Lung (tissue), 17 donors: ENCODE measurements at places on chromosomes 12 and 14.

DNA sequence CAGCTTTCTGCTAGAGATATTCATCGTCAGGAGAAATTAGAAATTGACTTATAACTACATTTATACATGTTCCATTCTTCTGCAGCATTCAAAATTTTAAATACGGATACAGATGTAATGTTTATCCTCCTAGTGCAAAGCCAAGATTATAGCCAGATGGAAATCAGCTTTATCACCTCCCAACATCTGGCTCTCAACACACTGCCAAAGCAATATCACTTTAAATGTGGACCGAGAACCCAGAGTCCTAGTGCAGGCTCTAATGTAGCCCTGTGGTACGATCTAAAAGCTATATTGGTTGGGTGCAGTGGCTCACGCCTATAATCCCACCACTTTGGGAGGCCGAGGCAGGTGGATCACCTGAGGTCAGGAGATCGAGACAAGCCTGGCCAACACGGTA lies 6.5 kb downstream of the MLH3 start:
- peak; percentile 94 for DNase-seq

- DNase-seq: no peak
These were observed 27.8 kb downstream of the BEGAIN start for GRCh38 chr14:100559455-100559854.

- DNase-seq: no peak
These were observed 151.5 kb downstream of the PLXNC1 start for GRCh38 chr12:94299846-94300245.

GRCh38 chr12:80662586-80662985 lies 44.8 kb upstream of the MYF6 start:
- no peak for DNase-seq

- DNase-seq: peak; percentile 71
These were observed 6.7 kb downstream of the VASH1 start for GRCh38 chr14:76767681-76768656.

- DNase-seq: peak; percentile 11
These were observed 55.2 kb downstream of the SLC25A21 start for GRCh38 chr14:37116933-37117849.

GRCh38 chr12:110582276-110583136 lies 612 bp downstream of the PPTC7 start:
- peak; percentile 62 for DNase-seq

- DNase-seq: no peak
These were observed 15.9 kb downstream of the PIK3C2G start for GRCh38 chr12:18277196-18277595.

DNA sequence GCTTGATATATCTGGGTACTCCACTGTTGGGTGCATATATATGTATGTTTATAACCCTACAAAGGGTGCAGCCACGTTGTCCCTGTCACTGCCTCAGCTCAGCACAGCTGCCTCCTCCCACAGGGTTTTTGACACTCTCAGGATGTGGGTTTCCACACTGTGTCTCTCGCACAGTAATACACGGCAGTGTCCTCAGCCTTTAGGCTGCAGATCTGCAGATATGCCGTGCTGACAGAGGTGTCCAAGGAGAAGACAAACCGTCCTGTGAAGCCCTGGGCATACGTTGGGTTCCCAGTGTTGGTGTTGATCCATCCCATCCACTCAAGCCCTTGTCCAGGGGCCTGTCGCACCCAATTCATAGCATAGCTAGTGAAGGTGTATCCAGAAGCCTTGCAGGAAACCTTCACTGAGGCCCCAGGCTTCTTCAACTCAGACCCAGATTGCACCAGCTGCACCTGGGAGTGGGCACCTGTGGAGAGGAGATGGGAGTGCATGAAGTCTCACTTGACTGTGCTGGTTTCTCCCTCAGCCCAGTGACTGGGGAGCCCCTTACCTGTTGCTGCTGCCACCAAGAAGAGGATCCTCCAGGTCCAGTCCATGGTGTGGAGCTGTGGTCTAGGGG lies 498.7 kb downstream of the TMEM121 start:
- DNase-seq: no peak

DNA sequence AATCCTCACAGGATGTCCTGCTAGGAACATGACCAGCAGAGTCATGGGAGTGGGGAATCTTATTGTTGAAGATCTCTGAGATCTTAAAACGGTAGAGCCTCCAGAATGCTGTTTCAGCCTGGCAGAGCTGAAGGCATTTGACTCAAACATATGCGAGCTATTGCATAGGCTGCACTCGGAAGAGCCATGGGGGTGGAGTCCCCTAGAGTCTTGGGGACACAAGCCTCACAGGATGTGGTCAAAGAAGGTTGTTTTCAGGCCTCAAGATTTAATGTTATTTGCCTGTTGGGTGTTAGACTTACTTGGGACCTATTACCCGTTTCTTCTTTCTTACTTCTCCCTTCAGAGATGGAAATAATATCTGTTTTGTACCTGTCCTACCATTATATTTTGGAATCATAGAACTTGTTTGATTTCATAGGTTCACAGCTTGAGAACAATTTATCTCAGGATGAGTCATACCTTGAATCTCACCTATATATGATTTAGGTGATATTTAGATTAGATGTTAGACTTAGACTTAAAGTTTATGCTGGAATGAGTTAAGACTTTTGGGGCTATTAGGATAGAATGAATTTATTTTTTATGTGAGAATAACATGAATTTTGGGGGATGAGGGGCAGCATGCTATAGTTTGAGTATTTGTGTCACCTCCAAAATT lies 172.2 kb upstream of the ATP2B1 start:
- no peak for DNase-seq

DNA sequence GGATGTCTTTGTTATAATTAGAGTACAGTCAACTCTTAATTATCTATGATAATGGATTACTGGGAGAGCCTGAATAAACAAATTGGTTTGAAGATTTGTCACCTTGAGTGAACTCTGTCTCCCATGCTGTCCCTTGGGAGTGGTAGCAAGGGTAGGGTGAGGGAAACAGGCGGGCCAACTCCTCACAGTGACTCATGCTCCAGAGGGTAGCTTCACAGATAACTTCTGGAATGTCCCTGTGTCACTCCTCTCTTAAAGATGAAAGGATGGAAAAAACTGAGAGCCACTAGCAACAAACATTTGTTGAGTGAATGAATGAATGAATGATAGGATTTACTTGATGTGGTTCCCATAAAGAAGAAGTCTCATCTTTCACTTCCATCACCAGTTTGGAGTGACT lies 53.5 kb downstream of the RASSF9 start:
- DNase-seq: no peak

DNA sequence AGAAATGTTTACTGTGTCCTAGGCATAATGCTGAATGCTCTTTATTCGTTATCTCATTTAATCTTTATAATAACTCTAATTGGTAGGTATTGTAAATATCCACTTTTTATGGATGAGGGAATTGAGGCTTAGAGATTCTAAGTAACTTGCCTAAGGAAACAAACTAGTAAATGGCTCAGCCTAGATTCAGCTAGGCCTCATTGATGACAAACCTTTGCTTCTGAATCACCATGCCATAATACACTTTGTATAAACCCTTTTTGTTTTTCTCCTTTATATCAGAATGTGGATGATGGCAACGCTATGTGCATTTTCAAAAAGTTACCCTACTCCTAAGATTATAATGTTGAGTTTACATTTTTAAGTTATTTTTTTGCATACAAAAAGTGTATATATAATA lies 34.0 kb downstream of the MNAT1 start:
- no peak for DNase-seq

DNA sequence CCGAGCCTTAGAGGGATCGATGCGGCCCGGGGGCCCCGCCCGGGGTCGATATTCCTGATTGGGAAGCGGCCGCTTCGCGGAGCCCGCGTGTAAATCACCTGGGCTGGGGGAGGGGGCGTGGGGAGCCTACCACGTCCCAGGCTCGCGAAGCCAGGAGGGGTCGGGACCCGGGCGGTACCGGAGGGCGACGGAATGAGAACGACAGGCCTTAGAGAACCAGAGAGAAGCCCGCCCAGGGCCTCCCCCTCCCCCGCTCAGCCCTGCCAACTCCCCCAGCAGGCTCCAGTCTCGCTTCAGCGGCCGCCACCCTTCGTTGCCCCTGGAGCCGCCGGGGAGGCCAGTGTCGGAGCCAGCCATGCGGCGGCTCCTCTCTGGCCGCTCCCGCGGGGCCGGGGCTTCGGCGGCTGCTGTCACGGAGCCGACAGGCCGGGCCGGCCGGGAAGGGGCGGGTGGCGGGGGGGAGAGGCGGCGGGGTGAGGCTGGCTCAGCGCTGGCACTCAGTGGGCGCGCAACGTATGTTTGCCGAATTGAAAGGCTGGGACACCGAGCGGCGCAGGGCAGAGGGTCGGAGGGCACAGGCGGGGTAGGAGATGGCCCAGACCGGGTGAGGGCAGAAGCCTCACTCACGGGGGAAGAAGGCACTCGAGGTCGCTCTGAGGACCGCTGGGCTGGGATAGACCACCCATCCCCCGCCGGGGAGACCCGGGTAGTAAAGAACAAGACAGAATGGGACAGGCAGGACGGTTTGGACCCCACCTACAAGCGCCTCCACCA lies 1.4 kb upstream of the DNAJC22 start:
- peak; percentile 59 for DNase-seq

DNA sequence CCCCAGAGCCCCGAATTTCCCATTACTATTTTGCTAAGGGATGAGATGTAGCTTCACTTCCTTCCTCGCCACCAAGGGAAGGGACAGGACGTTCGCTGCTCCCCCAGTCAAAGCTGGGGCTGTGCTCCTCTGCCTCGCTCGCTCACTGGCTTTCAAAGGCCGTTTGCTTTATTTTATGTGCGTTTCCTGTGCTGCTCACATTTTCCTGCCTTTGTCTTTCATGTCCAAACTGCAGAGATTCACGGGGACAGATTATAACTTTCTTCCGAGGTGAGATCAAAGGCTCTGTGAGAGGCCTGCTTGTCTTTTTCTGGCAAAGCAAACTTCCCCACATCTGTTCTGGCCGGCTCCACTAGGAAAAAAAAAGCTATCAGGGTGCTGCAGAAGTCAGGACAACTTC lies 76.0 kb upstream of the FZD10 start:
- DNase-seq: peak; percentile 66
